ENCODE measurements at places on chromosomes 2 and 18. TPM values are rescaled to one million over a fixed set of nuclear protein-coding genes. Genes with fewer than 3 reads are reported as not detected.

DNA sequence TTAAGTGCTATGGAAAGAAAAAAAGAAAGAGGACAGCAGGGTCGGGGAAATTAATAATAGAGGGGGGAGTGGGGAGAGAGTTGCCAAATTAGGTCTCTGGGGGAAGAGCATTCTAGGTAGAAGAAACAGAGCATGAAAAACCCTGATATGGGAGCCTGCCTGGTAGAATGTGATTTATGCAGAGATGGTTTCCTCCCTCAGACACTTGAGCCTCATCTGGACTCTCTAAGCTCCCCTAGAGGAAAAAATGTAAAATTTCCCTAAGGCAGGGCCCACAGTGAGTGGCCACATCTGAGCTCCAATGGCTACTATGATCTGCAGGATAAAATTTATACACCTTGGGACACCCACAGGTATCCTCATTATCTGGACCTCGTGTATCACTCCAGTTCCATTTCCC lies 20.6 kb upstream of the EPAS1 start:
- no peaks in the 10 kb centered on the region for H3K36me3 ChIP-seq
- H3K27me3 ChIP-seq = peaks cover 11% of the 10 kb centered on the region
- no peak for DNase-seq
- H3K4me1 ChIP-seq = peaks cover 3% of the 10 kb centered on the region

SLC40A1 gene
- 14.6 TPM for total RNA-seq

HOXD3 gene
- not detected for total RNA-seq

L3MBTL4 gene
- 8.0 TPM for total RNA-seq

ACVR1C gene
- total RNA-seq = 2.4 TPM

DNA sequence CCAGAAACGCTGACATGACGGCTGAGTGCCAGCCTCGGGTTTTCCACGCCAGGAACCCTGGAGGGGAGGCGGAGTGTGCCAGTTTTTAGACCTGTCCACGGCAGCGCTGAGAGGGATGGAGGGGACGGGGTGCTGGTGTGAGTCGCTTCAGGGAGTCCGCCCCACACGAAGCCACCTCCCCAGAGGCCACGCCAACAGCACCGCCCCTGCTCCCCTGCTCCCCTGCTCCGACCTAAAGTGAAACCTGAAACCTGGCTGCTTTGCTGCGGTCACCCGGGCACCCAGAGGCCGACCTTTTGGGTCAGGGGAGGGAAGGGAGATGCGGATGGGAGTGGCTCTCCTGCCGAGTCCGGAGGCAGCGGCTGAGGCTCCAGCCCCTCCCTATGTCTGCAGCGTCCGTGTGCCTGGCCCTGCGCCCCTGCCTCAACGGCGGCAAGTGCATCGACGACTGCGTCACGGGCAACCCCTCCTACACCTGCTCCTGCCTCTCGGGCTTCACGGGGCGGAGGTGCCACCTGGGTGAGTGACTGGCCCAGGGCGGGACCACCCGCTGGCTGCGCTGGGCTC lies 38.1 kb downstream of the SNED1 start:
- H3K4me1 ChIP-seq = no peaks in the 10 kb centered on the region
- no peak for DNase-seq
- H3K36me3 ChIP-seq = no peaks in the 10 kb centered on the region
- H3K27me3 ChIP-seq = peaks cover 44% of the 10 kb centered on the region
- H3K4me3 ChIP-seq = no peak overlapping the region
- H3K27ac ChIP-seq = no peak overlapping the region

REG3G gene
- not detected for total RNA-seq

GRCh38 chr2:55395724-55396605 lies 23.7 kb downstream of the CCDC88A start:
- peaks cover 4% of the 10 kb centered on the region for H3K36me3 ChIP-seq
- DNase-seq = no peak
- H3K27me3 ChIP-seq = no peaks in the 10 kb centered on the region
- peaks cover 1% of the 10 kb centered on the region for H3K4me1 ChIP-seq
- H3K4me3 ChIP-seq = no peak overlapping the region

VWC2L gene
- not detected for total RNA-seq

DNA sequence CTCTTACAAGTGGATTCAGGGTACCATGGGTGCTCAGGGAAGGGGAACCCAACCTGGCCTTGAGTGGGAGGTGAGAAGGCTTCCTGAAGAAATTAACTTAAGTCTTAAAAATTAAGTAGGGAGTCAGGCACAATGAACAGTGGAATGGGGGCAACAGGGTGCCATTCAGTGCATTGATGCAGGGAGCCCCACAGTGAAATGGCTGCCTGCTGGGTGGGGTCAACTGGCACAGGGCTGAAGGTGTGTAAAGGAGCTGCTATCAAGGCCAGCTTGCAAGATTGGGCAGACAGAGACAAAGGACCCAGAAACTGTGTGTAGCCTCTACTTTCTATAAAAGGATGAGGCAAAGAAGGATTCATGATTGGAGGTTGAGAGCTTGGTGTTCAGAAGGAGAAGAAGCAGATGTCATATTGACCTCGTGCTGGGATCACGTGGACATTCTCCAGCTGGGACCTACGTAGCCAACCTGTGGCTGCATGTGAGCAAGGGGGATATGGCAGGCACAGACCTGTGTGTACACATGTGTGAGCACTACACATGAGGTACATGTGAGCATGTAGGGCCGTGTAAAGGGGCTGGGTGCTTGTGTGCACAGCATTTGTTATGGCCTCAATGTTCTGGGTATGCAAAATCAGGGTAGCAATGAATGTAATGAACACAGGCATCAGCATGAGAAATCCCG lies 209.5 kb upstream of the HAAO start:
- H3K4me1 ChIP-seq = peaks cover 34% of the 10 kb centered on the region
- peaks cover 2% of the 10 kb centered on the region for H3K36me3 ChIP-seq
- H3K4me3 ChIP-seq = no peak overlapping the region
- no peak for DNase-seq
- no peaks in the 10 kb centered on the region for H3K27me3 ChIP-seq

COL4A3 gene
- 0.34 TPM for total RNA-seq

- no peaks in the 10 kb centered on the region for H3K4me1 ChIP-seq
- no peak overlapping the region for H3K4me3 ChIP-seq
- H3K27ac ChIP-seq = no peak overlapping the region
- H3K36me3 ChIP-seq = peaks cover 2% of the 10 kb centered on the region
- no peaks in the 10 kb centered on the region for H3K27me3 ChIP-seq
Measured at GRCh38 chr2:63344575-63345284, 243.5 kb downstream of the WDPCP start.

DNA sequence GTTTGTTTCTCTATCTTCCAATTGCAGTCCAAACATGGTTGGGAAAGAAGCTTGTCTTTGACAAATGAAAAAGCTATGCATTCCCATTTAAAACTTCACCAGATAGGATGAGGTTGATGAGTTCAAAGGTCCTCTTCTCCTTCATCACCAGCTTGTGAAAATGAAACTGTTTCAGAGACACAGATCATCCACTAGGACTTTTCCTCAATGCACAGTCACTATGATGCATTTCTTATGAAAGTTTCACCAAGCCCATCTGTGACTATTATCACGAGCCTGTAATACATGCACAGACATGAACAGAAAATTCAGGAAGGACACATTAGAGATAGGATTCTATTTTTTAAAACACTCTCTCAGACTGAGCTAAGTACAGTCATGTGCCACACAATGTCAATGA lies 644.4 kb downstream of the PLCL1 start:
- H3K4me1 ChIP-seq = no peaks in the 10 kb centered on the region
- no peaks in the 10 kb centered on the region for H3K27me3 ChIP-seq
- no peak overlapping the region for H3K27ac ChIP-seq
- no peak overlapping the region for H3K4me3 ChIP-seq
- H3K36me3 ChIP-seq = no peaks in the 10 kb centered on the region

GRCh38 chr18:74244554-74244953 lies 47.2 kb downstream of the CYB5A start:
- DNase-seq = no peak
- no peaks in the 10 kb centered on the region for H3K27me3 ChIP-seq
- no peak overlapping the region for H3K4me3 ChIP-seq
- no peak overlapping the region for H3K27ac ChIP-seq
- H3K36me3 ChIP-seq = peaks cover 2% of the 10 kb centered on the region

DNA sequence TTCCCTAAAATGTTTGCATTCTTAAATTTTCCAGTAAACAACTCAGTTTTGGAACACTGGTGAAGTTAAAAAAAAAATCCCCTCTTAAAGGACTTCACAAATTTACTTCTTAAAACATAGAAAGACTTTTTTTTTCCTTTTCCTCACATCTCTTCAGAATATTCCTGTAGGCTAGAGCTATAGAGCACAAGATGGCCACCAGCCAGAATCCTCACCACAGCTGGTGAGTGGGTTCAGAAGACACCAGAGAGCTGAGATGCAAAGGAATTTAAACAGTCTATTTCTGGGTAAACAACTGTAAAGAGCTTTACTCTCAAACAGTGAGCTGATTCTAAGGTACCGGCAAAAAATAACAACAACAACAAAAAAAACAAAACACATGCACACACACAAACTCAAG lies 252.8 kb downstream of the LRP1B start:
- no peak overlapping the region for H3K27ac ChIP-seq
- no peaks in the 10 kb centered on the region for H3K27me3 ChIP-seq
- no peak overlapping the region for H3K4me3 ChIP-seq
- H3K4me1 ChIP-seq = no peaks in the 10 kb centered on the region

ALKAL2 gene
- total RNA-seq = 0.42 TPM

COL3A1 gene
- total RNA-seq = 30.4 TPM

PID1 gene
- 0.27 TPM for total RNA-seq

RMND5A gene
- 49.6 TPM for total RNA-seq

DNA sequence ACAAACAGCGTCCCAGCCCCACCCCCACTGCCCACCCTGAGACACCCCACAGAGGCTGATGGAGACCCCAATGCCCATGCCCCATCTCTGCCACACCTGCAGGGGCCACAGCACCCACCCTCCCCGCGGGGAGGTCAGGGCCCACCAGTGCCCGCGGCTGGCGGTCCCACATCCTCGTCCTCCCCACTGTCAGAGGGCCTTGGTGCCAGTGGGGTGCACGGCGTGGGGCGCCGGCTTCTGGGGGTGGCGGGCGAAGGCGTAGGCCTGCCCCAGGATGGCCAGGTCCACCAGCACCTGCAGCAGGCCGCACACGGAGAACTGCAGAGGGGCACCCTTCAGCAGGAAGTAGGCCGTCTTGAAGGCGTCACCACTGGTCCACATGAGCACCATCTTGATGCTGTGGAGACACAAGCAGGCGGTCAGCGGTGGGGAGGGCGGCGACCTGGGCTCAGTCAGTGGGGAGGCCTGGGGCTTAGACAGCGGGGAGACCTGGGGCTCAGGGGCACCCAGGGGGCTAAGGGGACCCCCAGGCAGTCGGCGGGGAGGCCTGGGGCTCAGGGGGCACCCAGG lies 47.6 kb downstream of the SLC66A2 start:
- DNase-seq = no peak
- no peaks in the 10 kb centered on the region for H3K27me3 ChIP-seq
- no peak overlapping the region for H3K4me3 ChIP-seq

DNA sequence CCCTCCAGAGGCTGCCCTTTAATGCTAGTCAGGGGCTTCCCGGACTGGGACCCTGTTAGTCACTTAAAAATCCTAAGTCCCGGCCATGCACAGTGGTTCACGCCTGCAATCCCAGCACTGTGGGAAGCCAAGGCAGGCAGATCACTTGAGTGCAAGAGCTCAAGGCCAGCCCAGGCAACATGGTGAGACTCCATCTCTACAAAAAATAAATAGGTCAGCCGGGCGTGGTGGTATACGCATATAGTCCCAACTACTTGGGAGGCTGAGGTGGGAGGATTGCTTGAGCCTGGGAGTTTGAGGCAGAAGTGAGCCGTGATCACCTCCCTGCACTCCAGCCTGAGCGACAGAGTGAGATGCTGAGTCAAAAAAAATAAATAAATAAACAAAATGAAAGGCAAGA lies 17.2 kb upstream of the KCNG2 start:
- DNase-seq = no peak
- no peaks in the 10 kb centered on the region for H3K4me1 ChIP-seq

GRCh38 chr2:74908748-74909444 lies 49.5 kb upstream of the POLE4 start:
- peaks cover 7% of the 10 kb centered on the region for H3K4me1 ChIP-seq
- peaks cover 32% of the 10 kb centered on the region for H3K27me3 ChIP-seq
- no peaks in the 10 kb centered on the region for H3K36me3 ChIP-seq

DNA sequence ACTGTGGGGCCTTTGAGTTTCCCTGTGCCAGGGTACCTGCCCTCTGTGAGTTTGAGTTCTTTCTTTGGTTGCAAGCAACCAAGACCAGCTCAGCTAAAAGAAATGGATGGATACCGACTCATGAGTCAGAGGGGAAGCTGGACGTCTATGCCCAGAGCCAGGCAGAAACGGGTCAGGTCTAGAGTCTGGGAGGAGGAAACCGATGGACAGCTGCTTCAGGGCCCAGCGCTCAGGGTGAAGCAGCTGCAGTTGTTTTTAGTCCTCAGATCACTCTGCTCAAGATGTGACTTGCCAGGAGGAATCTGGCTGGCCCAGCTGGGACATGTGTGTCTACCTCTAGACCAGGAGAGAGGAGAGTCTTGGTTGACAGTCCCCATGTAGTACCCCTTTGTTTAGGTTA lies 10.1 kb upstream of the TYMS start:
- no peaks in the 10 kb centered on the region for H3K4me1 ChIP-seq
- H3K36me3 ChIP-seq = no peaks in the 10 kb centered on the region
- H3K27ac ChIP-seq = no peak overlapping the region
- no peaks in the 10 kb centered on the region for H3K27me3 ChIP-seq
- H3K4me3 ChIP-seq = no peak overlapping the region

DNA sequence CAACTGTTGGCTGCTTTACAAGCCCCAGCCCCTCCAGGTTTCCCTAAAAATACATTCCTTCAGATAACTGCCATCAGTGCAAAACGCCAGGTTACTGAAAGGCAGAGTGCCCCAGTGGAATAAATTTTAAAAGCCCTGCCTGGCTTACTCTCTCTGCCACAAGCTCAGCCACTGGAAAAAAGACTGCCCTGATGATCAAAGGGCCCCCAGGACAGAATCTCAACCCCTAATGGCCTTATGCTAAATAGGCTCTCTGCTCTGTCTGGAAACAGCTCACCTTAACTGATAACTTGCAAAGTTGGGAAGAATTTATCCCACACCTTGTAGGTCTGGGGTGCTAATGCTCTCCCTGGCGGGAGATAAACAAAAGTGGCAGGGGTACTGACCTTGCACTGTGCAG lies 33.9 kb downstream of the CFAP53 start:
- DNase-seq = no peak
- H3K36me3 ChIP-seq = no peaks in the 10 kb centered on the region
- no peaks in the 10 kb centered on the region for H3K27me3 ChIP-seq
- H3K27ac ChIP-seq = no peak overlapping the region
- H3K4me3 ChIP-seq = no peak overlapping the region

C1QL2 gene
- 0.14 TPM for total RNA-seq

GRCh38 chr2:69577467-69578197 lies 65.9 kb downstream of the AAK1 start:
- H3K4me3 ChIP-seq = no peak overlapping the region
- H3K36me3 ChIP-seq = peaks cover 2% of the 10 kb centered on the region
- no peak overlapping the region for H3K27ac ChIP-seq
- no peaks in the 10 kb centered on the region for H3K27me3 ChIP-seq

LINC00305 gene
- 1.6 TPM for total RNA-seq
